ENCODE measurements at places on chromosomes 13 and 19. TPM values are rescaled to one million over a fixed set of nuclear protein-coding genes. Genes with fewer than 3 reads are reported as not detected.

- no peak for DNase-seq
Observed at GRCh38 chr19:1158885-1159448, 15.1 kb downstream of the SBNO2 start.

Gene NHLRC3
- 12.6 TPM for polyA plus RNA-seq

Gene TNNT1
- 10.4 TPM for polyA plus RNA-seq

- no peak for DNase-seq
Observed at GRCh38 chr13:98672947-98673613, 79.4 kb downstream of the SLC15A1 start.

Measured in BJ (cell line).